Retina (tissue), 1 donor: ENCODE measurements at places on chromosomes 5 and 9.

DNA sequence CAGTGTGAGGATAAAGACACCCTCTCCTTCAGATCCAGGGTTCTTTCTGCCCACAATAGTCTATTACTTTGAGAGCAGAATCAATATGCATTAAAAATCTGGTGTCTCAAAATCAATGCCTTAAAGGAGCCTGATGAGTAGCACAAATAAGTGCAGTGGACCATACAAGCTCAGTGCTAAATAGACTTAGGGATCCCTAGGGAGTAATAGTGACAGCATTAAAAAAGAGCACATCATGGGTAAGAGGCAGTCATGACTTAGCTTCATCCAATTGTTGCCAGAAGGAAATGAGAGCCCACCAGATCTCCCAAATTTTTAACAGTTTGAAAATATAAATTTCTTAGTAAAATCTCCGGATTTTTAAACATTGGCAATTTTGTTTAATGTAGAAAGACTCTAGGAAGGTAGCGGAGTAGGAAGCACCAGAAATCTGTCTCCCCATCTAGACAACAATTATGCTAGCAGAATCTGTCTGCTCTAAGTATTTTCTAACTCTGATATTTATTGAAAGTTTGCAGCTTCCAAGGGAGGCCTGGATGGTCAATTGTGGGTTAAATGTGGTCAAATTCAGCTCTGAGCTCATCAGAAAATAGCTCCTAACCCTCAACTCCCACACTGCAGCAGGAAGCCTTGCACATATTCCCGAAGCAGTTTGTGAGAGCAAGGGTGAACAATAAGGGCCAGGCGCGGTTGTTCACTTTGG lies 443.9 kb downstream of the TLE1 start:
- DNase-seq: peak; percentile 49

DNA sequence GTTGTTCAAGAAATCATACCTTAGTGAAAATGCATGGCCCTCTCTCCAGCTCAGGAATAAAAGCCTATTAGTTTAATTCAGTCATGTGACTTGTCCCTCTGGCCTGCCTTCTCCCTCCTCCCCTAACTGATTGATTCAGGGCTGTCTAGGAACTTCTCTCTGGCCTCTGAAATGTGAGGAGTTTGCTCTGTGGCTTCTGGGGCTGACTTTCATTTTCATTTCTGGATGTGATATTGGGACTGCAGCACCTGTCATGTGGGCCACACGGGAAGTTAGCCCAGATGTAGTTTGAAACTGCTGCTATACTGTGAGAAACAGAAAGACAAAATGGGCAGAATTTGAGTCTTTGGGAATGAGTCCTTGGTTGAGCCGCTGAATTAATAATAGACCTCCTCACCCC lies 44.8 kb downstream of the PARP8 start:
- no peak for DNase-seq

- DNase-seq: no peak
Observed at GRCh38 chr5:172527559-172527958, 73.2 kb upstream of the SH3PXD2B start.

GRCh38 chr9:136270173-136270705 lies 24.6 kb upstream of the QSOX2 start:
- DNase-seq: no peak

DNA sequence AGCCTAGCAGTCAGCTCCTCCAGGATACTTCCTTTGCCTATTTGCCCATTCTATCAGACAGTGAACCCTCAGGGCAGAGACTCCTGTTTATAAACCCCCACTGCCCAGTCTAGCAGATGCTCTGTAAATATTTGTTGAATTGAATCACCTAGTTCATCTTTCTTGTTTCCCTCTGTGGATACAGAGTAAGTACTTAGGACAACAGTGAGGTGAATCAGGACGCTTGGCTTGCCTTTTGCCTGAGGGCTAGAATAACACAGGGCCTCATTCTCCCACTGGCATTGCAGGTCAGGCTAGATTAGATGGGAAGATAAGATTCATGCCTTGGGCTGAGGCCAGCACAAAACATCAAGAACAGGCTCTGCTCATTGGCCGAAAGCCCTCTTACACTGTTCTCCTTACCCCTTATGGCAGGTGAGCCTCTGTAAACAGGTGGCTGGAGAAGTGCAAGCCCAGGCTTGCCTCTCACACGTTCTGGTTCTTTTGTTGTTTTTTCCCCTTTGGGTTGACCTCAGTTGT lies 22.2 kb downstream of the TNFSF8 start:
- no peak for DNase-seq

- DNase-seq: no peak
Observed at GRCh38 chr5:156396830-156397081, 69.8 kb downstream of the SGCD start.

DNA sequence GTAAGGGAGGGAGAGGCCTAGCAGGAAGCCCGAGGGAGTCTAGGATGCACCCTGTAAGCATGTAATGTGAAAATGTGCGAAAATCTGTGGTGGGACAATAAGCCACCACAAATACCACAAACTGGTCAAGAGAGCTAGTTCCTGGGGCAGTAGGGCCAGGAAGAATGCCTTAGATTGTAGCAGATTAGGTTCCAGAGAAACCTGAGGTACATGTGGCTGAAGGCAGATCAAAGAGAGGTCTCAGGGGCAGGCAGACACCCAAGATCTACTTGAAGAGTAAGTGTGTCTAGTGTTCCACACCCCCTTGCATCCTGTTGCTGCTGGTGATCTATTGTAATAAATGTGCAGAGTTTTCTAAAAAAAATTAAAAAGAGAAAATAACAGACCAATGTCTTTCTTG lies 1677.3 kb upstream of the CDH6 start:
- no peak for DNase-seq

DNA sequence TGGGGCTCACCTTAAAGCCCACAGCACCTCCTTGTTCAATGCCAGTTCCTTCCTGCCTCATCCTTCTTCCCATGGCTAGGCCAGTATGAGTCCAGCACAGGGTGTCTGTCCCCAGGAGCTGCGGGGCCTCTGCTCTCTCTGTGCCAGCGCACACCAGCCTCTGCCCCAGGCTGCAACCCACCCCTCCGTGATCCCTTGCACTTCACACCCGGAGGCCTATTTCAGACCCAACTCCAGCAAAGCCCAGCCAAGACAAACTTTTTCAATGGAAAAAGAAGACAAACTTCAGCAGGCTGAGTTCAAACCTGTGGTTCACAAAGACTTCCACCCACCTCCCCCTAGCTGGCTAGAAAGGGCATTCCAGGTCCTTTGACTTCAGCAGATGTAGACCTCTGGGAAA lies 56.2 kb upstream of the OTULINL start:
- no peak for DNase-seq

DNA sequence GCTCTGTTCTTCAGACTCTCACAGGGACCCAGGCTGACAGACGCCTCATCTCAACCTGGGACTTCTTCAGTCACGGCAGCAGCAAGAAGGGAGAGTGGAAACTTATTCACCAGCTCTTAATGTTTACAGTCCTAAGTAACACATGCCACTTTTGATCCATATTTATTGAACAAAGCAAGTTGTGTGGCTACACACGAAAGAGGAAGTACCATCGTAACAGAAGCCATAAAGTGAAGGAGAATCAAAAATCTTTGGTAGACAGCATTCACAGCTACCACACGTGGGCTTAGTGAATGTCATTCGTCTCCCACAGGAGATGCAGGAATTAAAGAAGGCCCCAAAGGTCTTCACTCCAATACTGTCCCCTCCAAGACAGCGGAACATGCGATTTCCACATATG lies 582.6 kb downstream of the CETN3 start:
- DNase-seq: no peak

DNA sequence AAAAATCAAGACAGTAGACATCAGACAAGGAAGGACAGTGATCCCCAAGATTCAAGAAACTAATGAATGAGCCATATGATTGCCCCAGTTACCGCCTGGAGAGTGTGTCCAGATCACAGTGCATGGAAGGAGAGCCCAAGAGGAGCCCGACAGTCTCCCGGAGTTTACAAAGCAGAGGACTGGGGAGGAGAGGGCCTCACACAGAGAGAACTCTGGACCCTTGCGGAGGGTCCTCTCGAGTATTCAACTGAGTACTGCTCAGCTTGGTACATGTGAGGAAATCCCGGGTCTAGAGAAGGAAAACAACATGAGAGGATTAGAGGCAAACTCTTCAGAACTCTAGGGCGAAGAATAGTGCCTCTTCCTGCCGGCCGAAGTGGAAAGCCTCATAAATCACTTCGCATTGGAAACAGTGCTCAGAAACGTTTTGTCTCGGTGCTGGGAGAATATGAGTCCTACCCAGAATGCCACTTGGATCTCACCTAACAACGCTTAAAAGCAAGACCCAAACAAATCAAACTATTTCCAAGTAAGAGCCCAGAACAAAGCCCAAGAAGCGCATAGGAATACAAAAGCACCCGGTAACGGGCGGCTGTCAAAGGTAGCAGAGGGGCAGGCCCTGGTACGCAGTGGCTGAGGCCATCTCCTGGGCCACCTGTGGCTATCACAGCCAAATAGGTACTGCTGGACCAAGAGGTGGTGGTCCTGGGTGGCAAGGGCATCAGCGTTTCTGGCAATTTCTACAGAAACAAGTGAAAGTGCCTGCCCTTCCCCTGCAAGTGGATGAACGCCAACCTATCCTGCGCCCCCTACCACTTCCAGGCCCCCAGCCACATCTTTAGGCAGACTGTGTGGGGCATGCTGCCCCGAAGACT lies 36.0 kb downstream of the FAM78A start:
- DNase-seq: peak; percentile 31

DNA sequence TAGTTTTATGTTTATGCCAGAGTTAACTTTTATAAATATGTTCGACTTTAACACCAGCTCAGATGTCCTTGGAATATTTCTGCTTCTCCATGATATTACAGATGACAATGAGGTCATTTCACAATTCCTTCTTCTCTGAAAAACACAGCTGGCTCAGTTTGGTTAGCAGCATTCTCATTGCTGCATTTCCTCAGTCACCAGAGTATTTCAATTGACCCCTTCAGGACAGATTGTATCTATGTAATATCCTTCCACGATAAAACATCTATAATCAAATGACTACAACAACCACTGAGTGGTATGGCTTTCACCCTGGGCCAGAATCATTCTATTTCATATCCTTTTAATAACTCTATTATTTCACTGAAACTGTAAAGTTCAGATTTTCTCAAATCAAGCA lies 148.7 kb downstream of the OXCT1 start:
- DNase-seq: no peak

DNA sequence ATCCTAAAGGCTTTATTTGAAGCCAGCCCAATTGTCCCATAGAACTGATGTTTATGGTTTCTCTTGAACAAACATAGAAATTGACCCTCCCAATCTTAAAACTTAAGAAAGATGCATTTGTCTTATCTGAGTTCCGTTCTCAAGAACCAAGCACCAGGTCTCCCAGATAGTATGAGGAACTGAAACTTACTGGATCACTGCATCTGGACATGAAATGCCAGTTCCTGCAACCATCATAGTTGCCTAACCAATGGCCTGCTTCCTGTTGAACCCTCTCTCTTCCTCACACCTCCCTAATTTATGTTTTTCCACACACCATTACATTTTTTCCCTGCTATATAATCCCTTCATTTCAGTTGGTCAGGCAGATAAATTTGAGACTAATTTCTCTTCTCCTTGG lies 478.9 kb downstream of the HTR1A start:
- DNase-seq: no peak

DNA sequence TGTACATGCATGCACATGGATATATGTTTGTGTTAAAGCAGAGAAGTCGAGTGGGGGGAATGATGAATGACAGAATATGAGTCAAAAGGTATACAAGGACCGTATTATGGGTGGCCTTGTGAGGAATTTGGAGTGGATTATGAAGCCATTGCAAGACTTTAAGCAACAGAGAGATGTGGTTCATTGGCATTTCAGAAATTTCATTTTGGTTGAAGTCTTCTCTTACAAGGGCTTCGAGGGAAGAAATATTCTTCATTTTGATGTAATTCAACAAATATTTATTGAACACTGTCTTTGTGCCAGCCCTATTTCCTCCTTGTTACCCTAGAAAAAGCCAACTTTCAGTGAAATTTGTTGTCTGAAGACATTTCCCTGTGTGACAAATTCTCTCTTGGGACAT lies 83.9 kb upstream of the SLCO6A1 start:
- DNase-seq: no peak

GRCh38 chr9:134356496-134357470 lies 30.5 kb downstream of the RXRA start:
- DNase-seq: no peak

- DNase-seq: no peak
Observed at GRCh38 chr9:99353408-99353807, 131.3 kb downstream of the SEC61B start.

GRCh38 chr9:124899845-124900244 lies 37.9 kb downstream of the ARPC5L start:
- DNase-seq: no peak

DNA sequence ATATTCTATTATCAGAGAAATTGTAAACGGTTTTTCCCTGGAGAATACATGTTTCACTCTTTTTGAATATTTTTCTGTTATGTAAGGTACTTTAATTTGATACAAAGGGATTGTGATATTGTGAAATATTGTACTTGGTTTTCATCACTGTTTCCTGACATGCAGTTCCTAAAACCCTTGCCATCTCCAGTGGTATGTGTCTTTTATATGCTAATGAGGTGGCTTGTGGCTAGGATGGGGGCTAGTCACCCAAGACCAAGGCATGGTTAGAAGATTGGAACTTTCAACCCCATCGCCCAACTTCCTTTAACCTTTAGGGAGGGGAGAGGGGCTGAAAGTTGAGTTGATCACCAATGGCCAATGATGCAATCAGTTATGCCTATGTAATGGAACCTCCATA lies 160.6 kb downstream of the TAF11L14 start:
- no peak for DNase-seq

- no peak for DNase-seq
Observed at GRCh38 chr5:51138164-51138563, 245.1 kb upstream of the ISL1 start.

GRCh38 chr5:89441965-89442364 lies 559.0 kb upstream of the MEF2C start:
- no peak for DNase-seq

DNA sequence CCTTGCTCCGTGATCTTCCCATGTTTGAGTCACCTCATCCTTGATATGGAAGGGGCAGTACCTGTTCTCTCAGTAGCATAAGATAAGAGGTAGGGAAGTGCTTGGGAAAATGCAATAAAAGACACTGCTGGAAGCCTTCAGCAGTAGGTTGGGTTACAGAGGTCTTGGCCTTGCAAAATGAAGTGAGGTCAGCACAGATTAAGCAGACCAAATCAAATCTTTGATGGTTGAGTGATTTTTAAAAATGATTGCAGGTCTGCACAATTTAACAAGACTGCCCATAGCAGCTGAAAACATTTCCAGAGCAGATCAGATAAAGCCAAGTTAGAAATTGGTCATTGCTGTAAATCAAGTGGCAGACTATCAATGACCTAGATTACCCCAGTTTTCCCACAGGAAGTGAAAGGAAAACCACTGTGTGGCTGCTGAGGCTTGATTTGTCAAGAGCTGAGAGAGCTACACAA lies 32.9 kb downstream of the PALM2AKAP2 start:
- peak; percentile 63 for DNase-seq

DNA sequence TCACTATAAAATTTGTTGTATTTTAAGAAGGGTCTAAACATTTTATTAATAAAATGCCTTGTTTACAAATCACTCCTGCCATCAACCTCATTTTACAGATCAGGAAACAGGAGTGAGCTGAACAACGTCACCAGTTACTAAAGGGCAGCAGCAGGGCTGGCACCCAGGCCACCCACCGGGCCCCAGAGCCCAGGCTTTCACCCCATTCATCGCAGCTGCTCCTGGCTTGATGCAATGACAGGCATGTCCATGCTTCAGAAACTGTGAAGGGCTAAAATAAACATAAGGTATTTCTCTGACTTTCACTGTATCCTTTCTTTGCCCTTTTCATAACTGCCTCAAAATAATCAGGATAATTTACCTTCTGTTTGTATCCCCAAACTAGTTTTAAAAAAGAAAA lies 18.1 kb downstream of the MED27 start:
- no peak for DNase-seq

GRCh38 chr5:179304466-179304865 lies 40.8 kb downstream of the ADAMTS2 start:
- DNase-seq: no peak
